ENCODE measurements at places on chromosomes 1 and 21. TPM values are rescaled to one million over a fixed set of nuclear protein-coding genes. Genes with fewer than 3 reads are reported as not detected.
A peak's percentile ranks its signal among the peaks of the same experiment; 100 is the strongest.

GRCh38 chr1:227255086-227255732 lies 63.1 kb downstream of the CDC42BPA start:
- H3K27ac ChIP-seq = no peak overlapping the region
- no peak for DNase-seq
- H3K27me3 ChIP-seq = no peaks in the 10 kb centered on the region
- H3K4me3 ChIP-seq = no peak overlapping the region
- peaks cover 4% of the 10 kb centered on the region for H3K36me3 ChIP-seq

DNA sequence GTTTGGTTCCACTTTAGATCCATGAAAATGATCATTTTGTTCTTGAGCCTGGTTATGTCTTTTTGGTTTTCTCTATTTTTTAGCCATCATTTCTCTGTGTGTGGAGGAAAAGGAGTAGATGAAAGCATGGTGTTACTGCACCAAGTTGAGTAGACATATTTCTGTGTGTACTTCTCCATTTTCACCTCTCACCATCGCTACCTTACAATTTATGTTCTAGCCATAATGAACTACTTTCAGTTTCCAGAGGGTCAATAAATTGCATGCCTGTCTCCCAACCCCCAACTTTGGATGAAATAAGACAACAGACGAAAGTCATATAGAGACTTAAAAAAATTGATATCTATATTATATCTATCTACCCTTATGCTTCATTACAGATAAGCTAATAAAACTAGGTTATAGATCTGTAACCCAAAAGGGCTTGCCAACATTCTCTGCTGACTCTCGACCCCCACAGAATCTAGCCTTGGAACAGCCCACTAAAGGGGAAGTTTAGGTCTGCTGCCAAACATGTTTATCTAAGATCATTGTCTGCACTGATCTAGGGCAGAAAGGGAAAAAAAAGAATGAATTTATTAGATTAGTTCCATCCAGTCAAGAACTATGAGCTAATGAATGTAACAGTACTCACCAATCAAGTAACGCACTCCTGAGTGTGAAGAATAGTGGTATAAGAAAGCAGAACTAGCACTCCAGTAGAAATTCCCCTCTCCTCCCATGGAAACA lies 7.5 kb upstream of the MAN1A2 start:
- H3K4me3 ChIP-seq = no peak overlapping the region
- peaks cover 17% of the 10 kb centered on the region for H3K4me1 ChIP-seq
- no peak for DNase-seq
- H3K27ac ChIP-seq = no peak overlapping the region
- no peaks in the 10 kb centered on the region for H3K36me3 ChIP-seq

The CR1L gene
- total RNA-seq = not detected

GRCh38 chr1:151144474-151145303 lies 1.7 kb downstream of the SEMA6C start:
- H3K36me3 ChIP-seq = peaks cover 5% of the 10 kb centered on the region
- H3K27me3 ChIP-seq = no peaks in the 10 kb centered on the region
- no peak for DNase-seq
- H3K4me3 ChIP-seq = peak overlapping the region; percentile 97

The FAM177B gene
- total RNA-seq = not detected
